RWPE2 (cell line): ENCODE measurements at places on chromosomes 1 and 21.

- H3K27ac ChIP-seq: no peak overlapping the region
- no peak overlapping the region for H3K4me3 ChIP-seq
- no peaks in the 10 kb centered on the region for H3K4me1 ChIP-seq
- no peaks in the 10 kb centered on the region for H3K27me3 ChIP-seq
- DNase-seq: no peak
- no peaks in the 10 kb centered on the region for H3K36me3 ChIP-seq
These were observed 230.1 kb downstream of the BARHL2 start for GRCh38 chr1:90486996-90487395.

GRCh38 chr1:17892851-17893250 is 137.7 kb downstream of the ACTL8 start:
- no peak overlapping the region for H3K4me3 ChIP-seq
- no peaks in the 10 kb centered on the region for H3K4me1 ChIP-seq
- no peak overlapping the region for H3K27ac ChIP-seq

DNA sequence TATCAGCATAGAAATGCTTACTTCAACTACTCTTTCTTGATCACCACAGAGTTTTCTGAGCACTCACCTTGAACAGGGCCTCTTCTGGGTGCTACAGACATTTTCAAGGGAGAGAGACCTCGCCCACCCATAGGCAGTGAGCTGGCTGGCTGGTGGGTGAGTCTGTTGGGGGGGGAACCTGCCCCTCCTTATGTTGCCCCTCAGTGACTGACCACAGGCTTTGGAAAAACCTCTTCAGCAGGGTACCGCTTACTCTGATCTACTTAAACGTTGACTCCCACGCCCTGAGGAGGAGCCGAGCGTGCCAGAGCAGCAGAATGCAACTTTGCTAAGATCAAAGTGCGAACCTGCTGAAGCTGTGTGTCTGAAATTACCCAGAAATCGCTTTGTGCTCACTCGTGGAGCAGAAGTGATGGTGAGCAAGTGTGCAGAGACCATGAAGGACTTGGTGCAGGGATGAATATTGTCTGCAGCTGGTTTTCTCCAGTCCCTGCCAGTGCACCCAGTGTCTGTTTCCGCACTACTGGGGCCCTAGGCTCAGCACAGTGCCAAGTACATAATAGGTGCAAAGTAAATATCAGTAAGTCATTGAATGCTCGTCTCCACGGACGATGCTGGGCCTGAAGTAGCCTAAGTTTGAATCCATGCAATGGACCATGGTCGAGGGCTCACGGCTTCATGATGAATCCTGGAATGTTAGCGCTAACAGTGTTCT is 158.7 kb upstream of the IRF2BP2 start:
- H3K4me1 ChIP-seq: peaks cover 13% of the 10 kb centered on the region
- no peak overlapping the region for H3K4me3 ChIP-seq
- no peak overlapping the region for H3K27ac ChIP-seq
- H3K27me3 ChIP-seq: no peaks in the 10 kb centered on the region
- DNase-seq: no peak

GRCh38 chr1:5507340-5507739 is 484.9 kb downstream of the NPHP4 start:
- H3K4me1 ChIP-seq: no peaks in the 10 kb centered on the region
- H3K36me3 ChIP-seq: no peaks in the 10 kb centered on the region

- H3K27me3 ChIP-seq: no peaks in the 10 kb centered on the region
- no peak overlapping the region for H3K27ac ChIP-seq
- H3K36me3 ChIP-seq: no peaks in the 10 kb centered on the region
- H3K4me3 ChIP-seq: no peak overlapping the region
- no peak for DNase-seq
- H3K4me1 ChIP-seq: peaks cover 4% of the 10 kb centered on the region
These were observed 48.5 kb upstream of the LRRN2 start for GRCh38 chr1:204733869-204734596.

GRCh38 chr1:217910203-217910602 is 279.1 kb downstream of the SPATA17 start:
- no peak overlapping the region for H3K27ac ChIP-seq
- H3K27me3 ChIP-seq: no peaks in the 10 kb centered on the region
- no peak overlapping the region for H3K4me3 ChIP-seq
- no peaks in the 10 kb centered on the region for H3K4me1 ChIP-seq
